Esophagus muscularis mucosa (tissue), 4 donors: ENCODE measurements at places on chromosomes 2 and 18.
A peak's percentile ranks its signal among the peaks of the same experiment; 100 is the strongest.

DNA sequence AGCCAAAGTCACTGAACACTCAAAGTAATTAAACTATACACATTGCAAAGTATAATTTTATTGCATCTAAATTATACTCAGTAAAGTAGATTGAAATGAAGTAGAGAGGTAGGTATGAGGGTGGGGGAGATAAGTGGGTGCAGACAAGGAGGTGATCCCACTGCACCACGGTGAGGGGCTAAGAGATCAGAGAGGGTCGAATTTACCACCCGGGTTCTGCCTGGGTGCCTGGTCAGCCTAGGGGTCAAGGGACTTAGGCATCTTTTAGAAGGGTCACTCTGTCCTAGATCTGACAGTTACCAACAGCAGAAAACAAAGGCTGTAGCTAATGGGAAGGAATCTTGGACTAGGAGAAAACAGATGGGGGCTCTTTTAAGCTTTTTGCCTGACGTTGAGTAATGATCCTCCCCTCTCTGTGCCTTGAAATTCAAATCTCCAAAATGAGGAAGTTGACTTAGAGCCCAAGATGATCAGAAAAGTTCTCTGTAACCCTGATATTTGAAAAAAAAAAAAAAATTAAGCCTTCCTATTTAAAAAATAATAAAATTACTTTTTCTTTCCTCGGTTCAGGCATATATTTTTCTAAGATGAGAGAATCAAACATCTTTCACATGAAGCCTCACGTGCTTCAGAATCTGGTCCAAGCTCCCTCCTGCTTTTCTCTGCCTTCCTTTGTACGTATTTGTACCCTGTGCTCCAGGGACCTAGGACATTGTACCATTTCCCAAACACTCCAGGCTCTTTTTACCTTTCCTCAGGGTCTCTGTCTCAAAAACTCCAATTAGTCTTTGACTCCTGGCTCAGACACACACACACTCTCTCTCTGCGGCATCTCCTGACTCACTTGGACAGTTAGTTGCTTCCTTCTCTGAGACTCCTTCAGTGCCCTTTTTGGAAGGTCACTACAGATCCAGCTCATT, 353.9 kb downstream of the CYRIA start:
- DNase-seq, result no peak

GRCh38 chr18:55627007-55627406, 39.0 kb upstream of the TCF4 start:
- no peak for DNase-seq

GRCh38 chr2:59277671-59278070, 1036.5 kb upstream of the FANCL start:
- DNase-seq, result no peak

GRCh38 chr2:129479892-129480291, 499.6 kb upstream of the RAB6C start:
- no peak for DNase-seq

DNA sequence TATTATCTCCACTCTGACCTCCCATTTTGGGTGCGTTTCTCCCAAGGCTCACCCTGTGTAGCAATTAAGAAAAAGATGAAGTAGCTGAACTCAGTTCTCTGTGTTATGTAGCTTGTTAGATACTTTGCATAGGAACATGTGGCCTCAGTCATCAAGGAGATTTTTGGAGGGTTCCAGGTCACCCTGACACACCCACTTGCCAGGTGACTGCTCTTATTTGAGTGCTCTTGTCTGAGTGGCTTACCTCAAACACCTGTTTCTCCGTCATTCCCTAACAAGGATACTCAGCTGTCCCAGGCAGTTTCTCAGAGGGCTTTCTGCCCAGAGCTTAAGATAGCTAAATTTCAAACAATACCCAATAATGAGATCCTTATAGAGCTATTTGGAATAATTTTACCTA, 577.2 kb upstream of the HNMT start:
- peak; percentile 87 for DNase-seq

DNA sequence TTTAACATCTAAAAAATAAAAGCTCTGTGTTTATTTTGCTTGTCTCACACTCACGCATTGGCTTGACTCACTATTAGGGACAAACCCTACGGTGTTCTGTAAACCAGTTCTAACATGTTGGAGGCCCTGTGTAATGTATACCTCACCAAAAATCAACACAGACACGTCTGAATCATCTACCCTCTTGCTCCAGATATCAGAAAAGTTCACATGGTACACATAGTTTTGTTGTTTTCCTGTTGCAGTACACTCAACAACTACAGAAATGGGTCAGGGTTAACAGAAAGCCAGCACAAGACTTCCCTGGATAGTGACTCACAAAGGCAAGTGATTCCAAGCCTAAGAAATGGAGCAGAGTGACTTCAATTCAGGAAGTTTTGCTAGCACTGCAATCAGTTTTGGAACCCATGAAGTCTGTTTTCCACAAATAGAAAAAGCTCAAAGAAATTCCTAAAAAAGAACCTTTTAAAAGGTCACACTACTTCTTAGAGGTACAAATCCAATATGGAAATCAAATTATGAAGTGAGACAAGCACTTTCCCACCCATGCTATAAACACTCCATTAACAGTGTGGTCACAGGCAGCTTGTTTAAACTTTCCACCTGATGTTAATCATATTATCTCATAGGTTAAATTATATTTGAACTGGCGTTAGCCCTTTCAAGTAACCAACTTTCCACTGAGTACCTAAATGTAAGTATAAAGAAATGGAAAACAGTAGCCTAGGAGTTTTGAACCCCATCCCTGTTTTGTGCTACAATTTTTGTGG, 87.4 kb downstream of the GAREM1 start:
- DNase-seq, result no peak

GRCh38 chr2:21228041-21228895, 104.5 kb downstream of the TDRD15 start:
- DNase-seq, result no peak

- no peak for DNase-seq
Measured at GRCh38 chr18:54777118-54777791, 51.0 kb upstream of the RAB27B start.

GRCh38 chr2:96683972-96684820, 41.6 kb downstream of the FER1L5 start:
- no peak for DNase-seq

DNA sequence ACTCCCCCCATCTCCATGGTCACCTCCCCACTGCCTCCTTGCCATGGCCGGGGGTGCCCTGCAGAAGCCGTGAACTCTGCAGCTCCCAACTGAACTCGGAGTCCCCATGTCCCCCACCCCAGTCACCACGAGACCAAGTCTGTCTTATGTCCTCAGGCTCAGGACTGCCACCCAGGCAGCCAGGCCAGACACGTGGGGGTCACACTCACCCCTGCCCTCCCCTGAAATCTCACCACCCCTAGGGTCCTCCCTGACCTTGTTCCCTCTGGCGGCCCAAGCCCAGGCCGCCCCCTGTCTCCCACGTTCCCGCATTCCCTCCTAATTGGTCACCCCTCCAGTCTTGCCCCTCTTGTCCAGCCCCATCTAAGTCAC, 11.0 kb downstream of the AQP12A start:
- no peak for DNase-seq

- no peak for DNase-seq
Measured at GRCh38 chr2:5777131-5777535, 84.9 kb downstream of the SOX11 start.

- DNase-seq, result no peak
Measured at GRCh38 chr2:164779383-164780057, 62.1 kb downstream of the COBLL1 start.

DNA sequence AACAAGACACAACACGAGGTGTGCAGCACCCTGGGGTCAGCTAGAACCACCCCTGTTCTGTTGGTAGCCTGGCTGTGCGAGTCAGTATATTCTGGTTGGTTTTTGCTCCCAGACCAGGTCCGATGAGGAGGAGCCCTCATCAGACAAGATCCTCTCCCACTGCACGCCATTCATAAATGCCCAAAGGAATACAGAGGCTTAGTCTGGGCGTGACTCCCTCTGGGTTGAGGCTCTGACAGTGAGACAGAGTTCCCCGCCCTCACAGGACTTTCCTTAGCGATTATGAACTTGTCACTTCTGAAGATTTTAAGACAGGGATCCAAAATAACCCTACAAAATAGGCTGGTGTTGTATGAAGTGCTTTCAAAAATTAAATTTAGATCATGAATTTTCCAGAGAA, 85.5 kb upstream of the MC2R start:
- DNase-seq, result no peak

- DNase-seq, result no peak
Measured at GRCh38 chr2:83567551-83567950, 891.5 kb downstream of the SUCLG1 start.

DNA sequence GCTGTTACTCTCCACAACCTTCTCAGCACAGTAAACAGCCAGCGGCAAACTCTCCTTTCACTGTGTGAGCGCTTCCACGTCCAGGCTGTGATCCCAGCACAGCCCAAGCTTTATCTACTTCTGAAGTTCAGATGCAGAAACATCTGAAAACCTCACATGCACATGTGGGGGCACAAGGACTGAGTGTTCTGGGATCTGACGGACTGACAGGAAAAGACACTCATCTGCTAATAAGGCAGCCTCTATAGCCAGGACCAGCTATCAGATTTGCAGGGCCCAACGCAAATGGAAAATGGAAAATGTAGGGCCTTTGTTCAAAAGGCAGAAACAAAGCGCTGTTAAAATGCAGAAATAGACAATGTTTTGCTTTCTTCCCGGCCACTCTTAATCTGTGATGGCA, 133.8 kb upstream of the ARHGAP28 start:
- DNase-seq, result no peak

- DNase-seq, result peak; percentile 90
Measured at GRCh38 chr2:238097201-238097987, 2.7 kb upstream of the ESPNL start.

DNA sequence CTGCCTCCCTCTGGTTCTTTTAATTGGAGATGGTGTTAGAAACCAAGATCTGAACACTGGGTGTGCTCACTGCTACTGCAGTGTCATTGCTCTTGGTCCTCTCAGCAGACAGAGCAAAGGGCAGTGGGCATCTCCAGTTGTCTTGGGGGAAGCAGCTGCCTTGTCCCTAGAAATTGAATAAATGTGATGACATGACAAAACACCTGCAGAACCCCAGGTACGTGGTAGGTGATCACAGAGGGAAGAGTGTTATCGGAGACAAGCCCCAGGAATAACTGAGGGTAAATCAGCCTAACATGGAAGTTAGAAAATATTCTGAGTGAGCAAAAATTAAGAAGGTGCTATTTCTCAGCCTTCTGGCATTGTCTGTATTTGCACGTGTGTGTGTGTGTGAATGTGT, 311.9 kb upstream of the HDAC4 start:
- no peak for DNase-seq

DNA sequence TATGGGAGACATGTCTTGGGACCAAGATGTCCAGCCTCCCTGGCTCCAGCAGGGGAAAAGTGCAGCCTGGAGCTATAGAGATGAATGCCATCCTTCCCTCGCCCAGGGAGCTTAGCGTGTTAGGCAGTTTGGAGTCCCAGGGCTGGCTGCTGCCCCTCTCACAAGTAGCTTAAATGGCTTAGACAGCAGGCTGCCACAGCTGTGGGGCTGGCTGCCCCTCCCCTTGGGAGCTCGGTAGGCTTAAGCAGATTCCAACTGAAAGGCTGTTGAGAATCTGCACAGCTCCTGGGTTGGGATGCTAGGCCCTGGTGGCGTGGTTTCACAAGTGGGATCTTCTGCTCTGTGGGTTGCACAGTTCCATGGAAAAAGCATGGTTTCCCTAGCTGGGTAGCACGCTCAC, 940.5 kb upstream of the DDX18 start:
- no peak for DNase-seq

DNA sequence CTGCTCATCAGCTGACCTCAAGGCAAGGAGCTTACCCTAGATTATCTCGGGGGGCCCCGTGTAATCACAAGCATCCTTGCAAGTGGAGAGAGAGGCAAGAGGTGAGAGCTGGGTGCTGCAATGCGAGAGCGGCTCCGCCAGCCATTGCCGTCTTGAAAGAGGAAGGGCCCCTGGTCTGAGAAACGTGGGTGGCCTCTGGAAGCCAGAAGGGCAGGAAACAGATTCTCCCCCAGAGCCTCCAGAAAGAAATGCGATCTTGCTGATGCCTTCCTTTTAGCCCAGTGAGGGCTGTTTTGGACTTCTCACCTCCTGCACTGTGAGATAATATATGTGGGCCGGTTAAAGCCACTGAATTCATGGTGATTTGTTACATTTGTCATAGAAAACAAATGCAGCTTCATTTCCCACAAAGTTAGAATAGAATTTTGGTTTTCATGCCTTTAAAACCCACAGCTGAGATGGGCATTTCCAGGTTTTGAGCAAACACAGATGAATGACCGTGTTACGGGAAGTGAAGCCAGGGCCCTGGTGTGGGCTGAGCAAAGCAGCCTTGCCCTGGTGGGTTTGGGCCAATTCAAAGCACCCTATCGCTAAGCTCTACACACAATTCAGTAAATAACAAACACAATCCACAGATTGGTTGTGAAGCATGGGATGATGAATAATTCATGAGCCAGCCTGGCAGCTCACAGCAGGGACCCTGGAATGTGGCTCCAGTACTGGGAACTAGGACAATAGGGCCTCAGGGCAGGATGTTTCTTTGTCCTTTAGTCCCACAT, 319.9 kb upstream of the HS6ST1 start:
- DNase-seq, result peak; percentile 90

DNA sequence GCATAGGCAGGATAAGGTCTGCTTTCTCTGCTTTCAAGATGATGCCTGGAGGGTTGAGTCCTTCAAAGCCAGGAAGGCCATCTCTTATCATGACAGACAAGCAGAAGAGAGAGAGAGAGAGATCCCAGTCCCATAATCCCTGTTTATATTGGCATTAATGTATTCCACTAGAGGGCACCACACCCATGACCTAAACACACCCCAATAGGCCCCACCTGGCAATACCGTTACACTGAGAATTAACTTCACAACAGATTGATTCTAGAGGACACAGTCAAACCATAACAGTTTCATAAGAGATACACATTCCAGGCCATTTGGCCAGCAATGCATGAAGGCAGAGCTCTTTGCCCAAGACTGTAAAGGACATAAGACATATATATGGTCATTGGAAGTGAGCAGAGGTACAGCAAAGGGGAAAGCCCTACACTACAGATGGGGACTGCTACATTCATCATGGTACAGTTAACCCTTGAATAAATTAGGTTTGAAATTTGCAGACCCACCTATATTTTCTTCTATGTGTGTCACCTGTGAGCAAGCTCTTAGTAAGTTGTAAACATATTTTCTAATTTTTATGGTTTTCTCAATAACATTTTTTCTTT, 1516.1 kb downstream of the RPIA start:
- DNase-seq, result no peak

GRCh38 chr2:239657992-239658391, 257.2 kb upstream of the HDAC4 start:
- no peak for DNase-seq

GRCh38 chr2:105842555-105842954, 97.8 kb downstream of the NCK2 start:
- peak; percentile 64 for DNase-seq

DNA sequence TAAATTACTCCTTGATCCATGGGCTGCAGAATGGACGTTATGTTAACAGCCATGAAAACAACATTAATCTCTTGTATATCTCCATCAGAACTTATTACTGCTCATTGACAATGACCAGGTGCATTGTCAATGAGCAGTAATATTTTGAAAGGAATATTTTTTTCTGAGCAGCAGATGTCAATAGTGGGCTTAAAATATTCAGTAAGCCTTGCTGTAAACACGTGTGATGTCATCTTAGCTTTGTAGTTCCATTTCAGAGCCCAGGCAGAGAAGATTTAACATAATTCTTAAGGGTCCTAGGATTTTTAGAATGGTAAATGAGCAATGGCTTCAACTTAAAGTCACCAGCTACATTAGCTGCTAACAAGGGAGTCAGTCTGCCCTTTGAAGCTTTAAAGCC, 26.6 kb downstream of the CFAP210 start:
- DNase-seq, result no peak

- DNase-seq, result no peak
Measured at GRCh38 chr18:27202741-27203140, 17.6 kb upstream of the CHST9 start.

GRCh38 chr2:120984452-120985173, 248.9 kb downstream of the GLI2 start:
- DNase-seq, result no peak
